ENCODE measurements at places on chromosomes 7 and 10.

- no peak for DNase-seq
Observed at GRCh38 chr10:29266641-29267040, 22.2 kb upstream of the LYZL1 start.

GRCh38 chr10:99303899-99304861 is 25.0 kb upstream of the CNNM1 start:
- DNase-seq, result no peak

DNA sequence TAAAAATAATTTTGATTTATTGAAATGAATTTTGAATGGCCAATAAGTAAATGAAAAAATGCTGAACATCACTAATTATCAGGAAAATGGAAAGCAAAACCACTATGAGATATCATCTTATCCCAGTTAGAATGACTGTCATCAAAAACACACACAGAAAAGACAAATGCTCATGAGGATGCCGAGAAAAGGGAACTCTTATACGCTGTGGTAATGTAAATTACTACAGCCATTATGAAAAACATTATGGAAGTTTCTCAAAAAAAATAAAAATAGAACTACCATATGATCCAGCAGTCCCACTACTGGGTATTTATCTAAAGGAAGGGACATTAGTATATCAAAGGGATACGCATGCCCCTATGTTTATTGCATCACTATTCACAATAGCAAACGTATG is 15.8 kb downstream of the SCIN start:
- DNase-seq, result no peak

DNA sequence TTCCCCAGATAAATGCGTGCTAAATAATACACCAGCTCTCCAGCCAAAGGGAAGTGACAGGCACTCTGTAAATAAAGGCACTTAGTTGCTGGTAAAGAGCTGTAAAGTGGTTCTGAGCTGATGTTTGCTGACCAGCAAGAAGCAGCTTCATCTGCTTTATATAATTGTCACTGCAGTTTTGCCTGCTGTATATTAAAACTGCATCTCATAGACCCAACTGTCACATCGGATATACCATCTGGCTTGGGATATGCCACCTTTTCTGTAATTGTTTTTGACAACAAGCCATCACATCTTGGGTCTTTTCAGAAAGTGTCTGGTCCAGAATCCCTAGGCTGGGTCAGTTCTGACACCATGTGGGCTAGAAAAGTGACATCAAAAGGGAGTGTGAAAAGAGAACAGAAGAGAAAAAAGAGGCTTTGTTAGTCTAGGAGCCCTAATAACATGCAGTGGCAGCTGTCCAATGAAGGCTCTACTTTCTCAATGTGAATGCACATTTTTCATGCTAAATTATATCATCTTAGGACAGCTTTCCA is 697.6 kb downstream of the KCNMA1 start:
- DNase-seq, result no peak

DNA sequence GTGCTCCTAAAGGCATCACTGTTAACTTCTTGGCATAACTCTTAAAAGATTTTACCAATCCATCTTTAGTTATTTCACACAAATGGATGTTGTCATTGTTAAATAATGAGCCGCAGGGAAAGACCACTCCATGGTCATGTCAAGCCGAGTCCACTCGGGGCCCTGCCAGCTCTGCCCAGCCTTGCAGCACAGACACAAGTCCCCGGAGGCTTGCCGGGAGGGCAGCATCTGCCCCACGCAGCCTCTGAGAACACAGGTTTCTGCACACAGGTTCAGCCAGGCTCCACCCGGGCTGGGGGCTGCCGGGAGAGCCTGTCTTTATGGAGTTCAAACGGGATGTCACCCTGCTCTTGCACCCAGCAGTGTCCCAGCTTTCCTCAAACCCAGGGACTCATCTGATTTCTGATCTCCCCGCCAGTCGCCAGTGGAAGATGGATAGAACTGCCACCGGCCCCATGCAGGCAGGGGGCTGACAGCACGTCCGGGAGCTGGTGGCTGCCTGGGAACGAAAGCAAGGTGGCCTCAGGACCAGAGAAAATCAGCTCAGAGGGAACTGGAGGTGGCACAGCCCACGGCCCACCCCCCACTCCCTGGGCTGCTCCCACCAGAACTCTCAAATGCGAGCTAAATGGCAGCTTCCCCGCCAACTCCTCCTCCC is 156.2 kb downstream of the TCERG1L start:
- DNase-seq, result no peak

- DNase-seq, result no peak
Observed at GRCh38 chr7:152924238-152924637, 164.7 kb downstream of the ACTR3B start.

DNA sequence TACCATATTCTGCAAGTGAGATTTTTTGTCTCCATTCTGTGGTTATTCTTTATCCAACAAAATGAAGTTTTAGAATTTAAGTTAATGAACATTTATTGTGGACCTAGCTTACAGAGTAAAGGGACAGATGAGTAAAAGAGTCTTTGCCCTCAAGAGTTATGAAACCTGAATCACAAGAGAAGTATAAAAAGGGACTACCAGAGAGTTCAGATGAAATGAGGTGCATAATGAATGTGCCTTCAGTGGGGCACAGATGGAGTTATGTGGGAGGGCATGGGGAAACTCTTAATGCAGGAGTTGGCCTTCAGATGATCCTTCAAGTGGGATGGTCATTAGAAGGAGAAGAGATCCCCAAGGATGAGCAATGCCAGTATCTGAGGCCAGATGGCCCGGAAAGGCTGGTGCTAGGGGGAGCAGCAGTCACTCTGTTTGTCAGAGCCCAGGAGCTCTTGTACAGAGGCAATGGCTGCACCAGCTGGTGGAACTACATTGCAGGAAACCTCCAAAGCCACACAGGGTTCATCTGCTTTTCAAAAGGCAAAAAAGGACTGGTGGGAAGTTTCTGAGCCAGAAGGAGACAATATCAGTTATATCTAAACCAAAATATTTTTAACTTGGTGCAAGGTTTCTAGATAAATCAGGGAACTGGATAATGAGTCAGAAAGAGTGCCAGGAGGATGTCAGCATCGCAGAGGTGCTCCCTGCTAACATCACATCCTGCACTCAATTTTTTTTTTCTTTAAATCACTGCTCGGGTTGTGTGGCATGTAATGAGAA is 162.0 kb downstream of the KLF6 start:
- no peak for DNase-seq

DNA sequence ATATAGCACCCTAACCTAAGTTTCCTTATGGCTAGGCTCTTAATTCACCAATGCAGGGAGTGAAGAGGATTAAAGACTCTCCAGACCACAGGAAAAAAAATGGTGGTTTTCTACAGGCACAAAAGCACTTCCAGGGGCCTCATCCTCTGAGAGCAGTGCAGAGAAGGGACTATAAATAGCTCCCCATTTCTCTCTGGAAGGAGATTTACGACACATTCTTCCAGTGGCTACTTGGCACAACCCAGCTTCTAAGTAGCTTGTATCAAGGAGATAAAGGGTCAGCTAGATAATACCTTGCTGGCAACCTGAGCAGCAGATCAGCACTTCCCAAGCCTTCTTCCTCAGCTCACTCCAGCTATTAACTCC is 73.5 kb downstream of the CRPPA start:
- no peak for DNase-seq

GRCh38 chr10:72306215-72306760 is 32.6 kb downstream of the DDIT4 start:
- no peak for DNase-seq

GRCh38 chr10:2921956-2922680 is 145.2 kb upstream of the PFKP start:
- no peak for DNase-seq

GRCh38 chr7:1021931-1022330 is 22.4 kb upstream of the GPR146 start:
- no peak for DNase-seq
